Cardiac septum (tissue), 1 donor: ENCODE measurements at places on chromosomes 1 and 21. TPM values are rescaled to one million over a fixed set of nuclear protein-coding genes. Genes with fewer than 3 reads are reported as not detected.

The LBR gene
- total RNA-seq: 13.7 TPM

The FCAMR gene
- not detected for total RNA-seq

The MEGF6 gene
- 9.3 TPM for total RNA-seq

DNA sequence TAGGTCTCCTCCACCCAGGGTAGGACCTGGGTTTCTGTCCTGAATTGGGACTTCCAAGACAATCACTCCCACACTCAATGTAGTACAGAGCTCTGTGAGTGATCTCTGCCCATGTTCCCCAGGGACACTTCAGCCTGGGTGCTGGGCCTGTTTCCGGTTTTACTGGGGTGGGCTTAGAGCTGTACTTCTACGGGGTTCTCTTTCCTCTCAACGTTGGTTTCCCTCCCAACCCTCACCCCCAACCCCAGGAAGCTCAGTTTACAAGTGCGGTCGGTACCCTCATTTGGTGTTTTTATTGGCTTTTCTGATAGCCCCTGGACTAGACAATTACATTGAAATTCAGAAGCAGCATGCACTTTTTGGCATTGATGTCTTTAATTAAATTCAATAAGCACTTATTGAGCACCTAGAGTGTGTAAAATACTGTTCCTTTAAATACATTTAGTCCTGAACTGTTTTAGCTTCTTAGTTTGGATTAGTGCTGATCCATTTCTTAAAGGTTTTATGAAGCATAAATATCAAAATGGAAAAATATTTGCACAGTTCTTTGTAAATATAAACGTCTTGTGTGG, 542 bp upstream of the XPR1 start:
- DNase-seq: no peak

GRCh38 chr1:223669003-223669795, 3.7 kb upstream of the CAPN8 start:
- no peak for DNase-seq

- no peak for DNase-seq
Observed at GRCh38 chr1:63955370-63956145, 181.7 kb downstream of the ROR1 start.

DNA sequence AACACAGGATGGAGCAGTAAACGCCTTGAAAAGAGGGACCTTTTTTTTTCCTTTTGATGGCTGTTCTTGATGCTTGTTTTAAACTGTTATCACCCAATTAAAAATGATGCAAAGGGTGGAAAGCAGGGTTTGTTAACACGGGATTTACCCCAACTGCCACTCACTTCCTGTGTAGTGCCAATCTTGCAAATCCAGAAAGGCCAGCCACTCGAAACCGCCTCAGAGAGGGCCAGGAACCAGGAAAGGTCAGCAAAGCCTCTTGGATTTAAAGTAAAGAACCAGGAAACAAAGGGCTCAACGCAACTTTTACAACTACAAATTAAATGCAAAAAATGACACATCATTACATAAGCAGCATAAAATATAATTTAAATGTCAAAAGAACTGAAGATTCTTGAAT, 347.4 kb downstream of the PDE4B start:
- DNase-seq: no peak

DNA sequence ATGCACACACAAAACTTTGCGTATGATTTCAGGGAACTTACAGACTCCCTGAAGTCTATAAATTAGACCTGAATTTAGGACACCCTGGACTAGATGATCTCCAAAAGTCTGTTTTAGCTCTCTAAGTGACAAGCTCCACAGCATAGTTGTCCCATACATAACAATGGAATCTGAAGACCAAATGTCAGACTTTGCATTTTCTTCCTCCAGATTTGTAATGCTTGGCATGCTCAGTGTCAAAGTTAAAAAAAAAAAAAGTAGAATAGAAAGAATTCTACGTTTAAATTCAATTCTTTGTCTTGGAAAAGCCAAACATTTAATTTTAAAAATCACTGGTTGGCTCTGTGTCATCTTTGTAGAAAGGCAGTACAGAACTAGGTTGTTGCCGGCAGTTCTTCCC, 66.7 kb downstream of the OLFML2B start:
- no peak for DNase-seq

- no peak for DNase-seq
Observed at GRCh38 chr21:45331531-45332147, 43.9 kb upstream of the POFUT2 start.
